AG09319 (cell line): ENCODE measurements at places on chromosomes 2 and 18.

GRCh38 chr2:3036432-3037125, 341.0 kb downstream of the EIPR1 start:
- DNase-seq: no peak

DNA sequence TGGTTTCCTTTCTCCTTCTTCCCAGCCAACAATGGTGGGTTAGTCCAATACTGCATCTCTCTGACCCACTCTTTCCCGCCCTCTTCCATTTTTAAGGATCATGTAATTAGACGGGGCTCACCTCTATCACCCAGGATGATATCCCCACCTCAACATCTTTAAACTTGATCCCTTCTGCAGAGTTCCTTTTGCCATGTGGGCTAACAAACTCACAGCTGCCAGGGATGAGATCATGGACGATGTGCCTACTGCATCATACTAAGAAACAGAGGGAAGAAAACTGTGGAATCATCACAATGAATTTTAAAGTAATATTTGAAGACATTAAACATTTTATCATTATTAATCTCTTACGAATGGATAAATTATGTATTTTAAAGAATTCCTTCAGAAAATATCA, 183.5 kb downstream of the RDH14 start:
- DNase-seq: no peak

- no peak for DNase-seq
Measured at GRCh38 chr2:147632198-147632597, 212.6 kb upstream of the ACVR2A start.

- no peak for DNase-seq
Measured at GRCh38 chr2:201403880-201404279, 46.7 kb upstream of the FLACC1 start.

DNA sequence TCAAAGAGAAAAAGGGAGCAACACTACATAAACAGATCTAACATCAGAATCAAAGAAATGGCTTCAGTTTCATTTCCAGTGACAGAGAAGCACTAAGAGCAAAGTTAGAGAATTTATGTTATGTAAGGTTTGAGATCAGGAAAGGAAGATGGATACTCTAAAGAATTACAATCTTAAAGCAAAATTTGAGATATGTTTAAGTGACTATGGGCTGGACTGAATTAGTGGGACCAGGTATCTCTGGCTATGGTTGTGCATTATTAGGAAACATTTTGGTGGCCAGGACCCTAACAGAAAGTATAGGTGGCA, 208.2 kb downstream of the CCDC178 start:
- DNase-seq: no peak

GRCh38 chr2:166170356-166170755, 42.5 kb upstream of the SCN1A start:
- DNase-seq: no peak

- no peak for DNase-seq
Measured at GRCh38 chr2:224378701-224379097, 23.2 kb downstream of the FAM124B start.

- DNase-seq: no peak
Measured at GRCh38 chr2:99640635-99641151, 150.9 kb upstream of the REV1 start.

DNA sequence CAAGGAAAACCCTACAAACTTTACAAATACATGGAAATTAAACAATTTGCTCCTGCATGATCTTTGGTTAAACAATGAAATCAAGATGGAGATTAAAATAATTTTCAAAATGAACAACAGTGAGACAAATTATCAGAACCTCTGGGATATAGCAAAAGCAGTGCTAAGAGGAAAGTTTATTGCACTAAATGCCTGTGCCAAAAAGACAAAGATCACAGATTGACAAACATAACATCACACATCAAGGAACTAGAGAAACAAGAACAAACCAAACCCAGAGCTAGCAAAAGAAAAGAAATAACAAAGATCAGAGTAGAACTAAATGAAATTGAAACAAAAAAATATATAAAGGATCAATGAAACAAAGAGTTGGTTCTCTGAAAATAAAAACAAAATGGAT, 95.2 kb upstream of the FBXO11 start:
- no peak for DNase-seq

GRCh38 chr2:69036926-69037325, 23.9 kb downstream of the ANTXR1 start:
- DNase-seq: no peak

- no peak for DNase-seq
Measured at GRCh38 chr2:144894612-144895599, 375.0 kb upstream of the ZEB2 start.

- no peak for DNase-seq
Measured at GRCh38 chr2:197435598-197436420, 981 bp upstream of the SF3B1 start.

DNA sequence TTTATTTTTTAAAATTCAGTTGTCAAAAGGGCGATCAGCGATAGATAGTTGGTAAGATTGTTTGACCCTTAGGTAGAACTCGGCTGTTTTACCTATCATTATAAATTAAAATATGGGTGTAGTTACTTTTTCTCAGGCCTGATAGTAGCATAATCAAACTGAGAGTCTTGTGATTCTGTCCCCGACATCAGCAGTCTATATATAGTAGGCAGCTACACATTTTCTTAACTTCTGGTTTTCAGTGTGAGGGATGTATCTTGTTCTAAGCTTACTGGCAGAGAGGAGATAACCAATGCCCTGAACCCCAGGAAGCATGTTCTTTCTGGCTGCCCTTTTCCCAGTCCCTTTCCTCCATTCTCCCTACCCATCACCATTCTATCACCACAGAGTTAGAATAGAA, 56.6 kb downstream of the XRCC5 start:
- DNase-seq: no peak

GRCh38 chr2:67389788-67390187, 7.3 kb upstream of the ETAA1 start:
- DNase-seq: no peak

- DNase-seq: no peak
Measured at GRCh38 chr2:29014331-29014730, 33.2 kb downstream of the TOGARAM2 start.

GRCh38 chr2:182559623-182560022, 132.8 kb upstream of the PDE1A start:
- DNase-seq: no peak

DNA sequence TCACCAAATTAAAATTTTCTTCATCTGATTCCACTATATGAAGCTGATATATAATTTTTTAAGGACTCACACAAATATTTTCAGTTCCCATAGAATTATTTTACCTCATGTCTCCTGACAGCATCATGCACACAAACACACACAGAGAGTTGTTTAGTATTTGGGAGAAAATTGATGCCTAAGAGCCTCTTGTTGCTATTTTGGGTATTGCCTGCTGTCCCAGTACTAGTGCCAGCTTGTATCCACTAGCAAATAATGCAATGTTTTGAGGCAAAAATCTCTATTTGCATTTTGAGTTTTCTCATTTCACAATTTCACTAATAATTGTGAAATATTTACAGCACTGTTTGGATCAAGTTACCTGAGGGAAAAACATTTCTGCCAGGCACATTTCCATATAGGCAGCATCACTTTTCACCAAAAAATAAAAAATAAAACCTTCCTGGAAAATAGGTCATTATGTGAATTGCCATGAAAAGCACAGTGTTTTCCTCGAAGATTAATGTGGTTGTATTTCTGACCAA, 328.2 kb downstream of the KCNJ3 start:
- no peak for DNase-seq

DNA sequence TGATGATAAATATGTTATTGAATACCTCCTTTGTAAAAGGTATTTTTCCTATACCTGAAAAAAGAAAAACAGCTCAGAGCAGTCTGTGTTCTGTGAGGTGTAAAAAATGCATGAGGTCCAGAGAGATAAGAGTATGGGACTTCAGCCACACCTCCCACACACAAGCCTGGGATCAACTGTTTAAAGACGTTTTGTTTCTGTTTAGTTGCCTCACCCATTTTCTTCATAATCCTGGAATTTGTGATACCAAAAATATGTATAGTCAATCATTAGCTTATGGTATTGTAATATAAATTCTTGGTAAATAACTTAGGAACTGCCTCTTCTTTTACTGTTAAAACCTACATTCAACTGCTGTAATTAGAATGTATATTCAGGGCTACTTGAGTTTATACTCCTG, 1322.9 kb upstream of the TMEFF2 start:
- no peak for DNase-seq

DNA sequence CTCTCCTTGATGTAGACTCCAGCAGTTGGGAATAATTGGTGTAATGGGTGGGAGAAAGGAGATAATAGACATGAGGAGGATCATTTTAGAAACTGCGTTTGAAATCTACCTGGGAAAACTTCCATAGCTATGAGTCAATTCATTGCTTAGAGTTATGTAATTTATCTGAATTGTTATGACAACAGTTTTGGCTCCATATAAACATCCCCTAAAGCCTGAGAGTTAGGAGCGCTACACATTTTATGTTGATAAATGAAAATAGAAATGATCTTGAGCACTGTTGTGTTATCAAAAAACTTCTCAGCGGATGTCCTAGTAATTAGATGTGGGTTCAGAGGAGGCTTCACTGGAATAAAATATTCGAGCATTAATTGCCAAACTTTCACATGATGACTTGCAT, 573.4 kb downstream of the TSN start:
- no peak for DNase-seq

DNA sequence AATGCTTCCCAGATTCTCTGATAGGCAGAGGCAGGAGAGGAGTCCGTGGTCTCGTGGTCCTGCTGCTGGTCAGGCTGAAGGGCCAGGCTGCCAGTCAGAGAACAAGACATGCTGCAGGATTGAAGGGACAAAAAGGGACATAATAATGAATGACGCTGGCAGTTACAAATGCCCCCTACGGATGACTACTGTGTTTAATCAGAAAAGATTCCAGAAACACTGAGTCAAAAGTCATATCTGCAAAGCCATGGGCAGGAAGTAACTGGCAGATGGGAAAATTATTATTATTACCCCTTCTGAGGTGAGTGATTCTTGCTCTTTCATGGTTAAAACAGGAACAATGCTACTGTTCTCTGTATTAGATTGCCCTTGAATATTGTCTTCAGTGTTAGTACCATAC, 19.0 kb downstream of the LCT start:
- DNase-seq: no peak

GRCh38 chr2:27152796-27153464, 4.1 kb downstream of the TCF23 start:
- no peak for DNase-seq

DNA sequence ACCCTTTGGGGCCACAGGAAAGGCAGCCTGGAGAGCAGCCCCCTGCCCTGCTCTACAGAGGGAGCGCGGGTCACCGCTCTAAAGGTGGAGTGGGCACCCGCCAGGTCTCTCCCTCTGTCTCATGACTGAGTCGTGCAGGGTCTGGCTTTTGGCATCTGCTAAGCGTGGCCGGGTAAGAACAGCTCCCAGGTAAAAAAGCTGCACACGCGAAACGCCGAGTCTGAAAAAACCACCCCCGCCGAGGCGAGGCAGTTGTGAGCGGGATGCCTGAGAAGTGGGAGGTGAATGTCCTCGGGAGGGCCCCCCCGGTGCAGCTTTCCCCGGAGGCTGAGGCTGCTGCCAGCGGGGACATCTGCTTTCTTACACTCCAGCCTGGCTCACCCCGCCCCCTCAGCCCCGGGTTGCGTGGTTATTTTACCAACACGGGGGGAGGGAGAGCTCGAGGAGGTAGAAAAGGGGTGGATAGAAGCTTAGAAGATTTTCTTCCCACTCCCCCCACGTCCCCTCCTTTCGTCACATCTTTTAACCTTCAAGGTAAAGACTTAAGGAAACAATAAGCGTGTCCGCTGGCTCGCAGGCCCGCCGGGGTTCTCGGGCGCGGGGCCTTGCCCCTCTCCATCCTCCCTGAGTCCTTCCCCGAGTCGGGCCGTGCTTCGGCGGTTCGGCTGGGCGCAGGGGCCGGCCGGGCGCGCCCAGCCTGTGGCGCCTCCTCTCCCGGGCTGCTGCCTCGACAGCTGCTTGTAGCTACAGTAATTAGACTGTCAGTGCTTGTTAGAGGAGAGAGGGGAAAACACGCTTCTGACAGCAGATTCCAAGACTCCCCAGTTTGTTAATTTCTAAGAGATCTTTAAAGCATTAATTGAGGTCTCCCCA, 70.6 kb upstream of the PSMD14 start:
- DNase-seq: peak; percentile 24

DNA sequence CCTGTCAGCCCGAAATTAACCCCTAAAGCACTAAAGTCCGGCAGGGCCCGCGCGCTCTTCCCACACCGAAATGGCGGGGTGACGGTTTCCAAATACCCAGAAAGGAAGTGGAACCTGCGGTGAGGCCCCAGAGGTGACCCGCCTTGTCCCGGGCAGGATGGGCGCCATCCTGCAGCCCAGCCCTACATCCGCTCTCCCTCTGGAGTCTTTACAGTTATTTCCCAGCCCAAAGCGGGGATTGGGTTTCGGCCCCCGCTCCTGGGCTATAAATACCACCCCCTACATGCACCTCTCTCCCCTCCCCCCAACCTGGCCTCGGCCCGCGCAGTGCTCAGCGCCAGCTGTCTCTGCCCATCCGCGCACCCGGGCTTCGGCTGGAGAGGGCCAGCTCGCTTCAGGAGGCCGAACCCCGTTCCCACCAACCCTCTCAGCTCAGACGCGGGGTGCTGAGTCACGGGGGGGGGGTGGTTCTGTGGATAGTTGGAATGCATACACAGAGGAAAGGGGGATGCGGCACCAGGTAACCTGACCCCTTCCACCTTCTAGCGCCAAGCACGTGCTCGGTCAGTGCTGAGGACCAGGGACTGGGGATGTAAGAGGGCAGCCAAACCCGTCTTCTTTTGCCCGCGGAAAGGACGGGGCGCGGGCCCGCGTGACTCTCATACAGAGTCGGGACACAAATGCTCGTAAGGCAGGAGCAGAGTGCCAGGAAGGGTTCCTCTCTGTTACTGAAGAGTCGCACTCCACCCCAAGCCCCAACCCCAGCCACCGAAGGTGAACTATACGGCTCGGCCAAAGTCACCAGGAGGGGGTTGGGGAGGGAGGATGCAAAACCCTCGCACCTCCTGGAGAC, at the start of gene TUBA4B:
Gene TUBA4B, plus strand, starts transcription at position 344 of the 853 bp plus-strand sequence. Its CDS starts 165 bp downstream, at position 509.
- DNase-seq: no peak

- DNase-seq: no peak
Measured at GRCh38 chr2:20660506-20661420, 6.2 kb upstream of the GDF7 start.

DNA sequence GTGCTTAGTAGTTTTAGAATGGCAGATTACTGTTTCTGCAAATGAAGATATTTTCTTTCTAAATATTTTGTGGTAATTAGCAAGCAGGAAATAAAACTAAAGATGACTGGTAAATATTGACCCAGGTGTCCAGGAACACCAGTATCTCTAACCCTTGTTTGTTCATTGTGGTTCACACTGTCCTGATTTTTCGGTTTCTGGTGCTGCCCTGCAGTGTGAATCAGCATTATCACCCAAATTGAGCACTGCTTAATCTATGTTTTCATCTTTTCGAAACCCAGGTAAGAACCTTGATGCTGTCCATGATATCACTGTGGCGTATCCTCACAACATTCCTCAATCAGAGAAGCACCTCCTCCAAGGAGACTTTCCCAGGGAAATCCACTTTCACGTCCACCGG, 167.4 kb downstream of the CAPN13 start:
- DNase-seq: no peak

DNA sequence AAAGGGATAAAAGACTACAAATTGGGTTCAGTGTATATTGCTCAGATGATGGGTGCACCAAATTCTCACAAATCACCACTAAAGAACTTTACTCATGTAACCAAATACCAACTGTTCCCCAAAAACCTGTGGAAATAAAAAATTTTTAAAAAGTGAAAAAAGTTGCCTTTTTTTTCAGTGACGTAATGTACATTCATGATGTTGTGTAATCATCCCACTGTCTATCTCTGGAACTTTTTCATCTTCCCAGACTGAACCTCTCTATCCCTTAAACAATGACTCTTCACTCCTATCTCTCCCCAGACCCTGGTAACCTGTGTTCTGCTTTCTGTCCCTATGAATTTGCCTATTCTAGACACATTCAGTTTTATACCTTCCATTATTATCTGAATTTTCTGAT, 19.0 kb upstream of the GALR1 start:
- DNase-seq: no peak
